SK-MEL-5 (cell line): ENCODE measurements at places on chromosomes 6 and 20. TPM values are rescaled to one million over a fixed set of nuclear protein-coding genes. Genes with fewer than 3 reads are reported as not detected.
A peak's percentile ranks its signal among the peaks of the same experiment; 100 is the strongest.

Gene PNLDC1
- 0.05 TPM in 1 of 2 replicates, not detected in the other for total RNA-seq

GRCh38 chr20:36468149-36469000 is 72.9 kb upstream of the MYL9 start:
- DNase-seq: peak; percentile 40

GRCh38 chr20:49561806-49562205 is 6.1 kb downstream of the PTGIS start:
- no peak for DNase-seq

GRCh38 chr6:89387516-89388201 is 24.4 kb downstream of the RRAGD start:
- no peak for DNase-seq

Gene HLA-DQB2
- total RNA-seq: not detected in 2 replicates

DNA sequence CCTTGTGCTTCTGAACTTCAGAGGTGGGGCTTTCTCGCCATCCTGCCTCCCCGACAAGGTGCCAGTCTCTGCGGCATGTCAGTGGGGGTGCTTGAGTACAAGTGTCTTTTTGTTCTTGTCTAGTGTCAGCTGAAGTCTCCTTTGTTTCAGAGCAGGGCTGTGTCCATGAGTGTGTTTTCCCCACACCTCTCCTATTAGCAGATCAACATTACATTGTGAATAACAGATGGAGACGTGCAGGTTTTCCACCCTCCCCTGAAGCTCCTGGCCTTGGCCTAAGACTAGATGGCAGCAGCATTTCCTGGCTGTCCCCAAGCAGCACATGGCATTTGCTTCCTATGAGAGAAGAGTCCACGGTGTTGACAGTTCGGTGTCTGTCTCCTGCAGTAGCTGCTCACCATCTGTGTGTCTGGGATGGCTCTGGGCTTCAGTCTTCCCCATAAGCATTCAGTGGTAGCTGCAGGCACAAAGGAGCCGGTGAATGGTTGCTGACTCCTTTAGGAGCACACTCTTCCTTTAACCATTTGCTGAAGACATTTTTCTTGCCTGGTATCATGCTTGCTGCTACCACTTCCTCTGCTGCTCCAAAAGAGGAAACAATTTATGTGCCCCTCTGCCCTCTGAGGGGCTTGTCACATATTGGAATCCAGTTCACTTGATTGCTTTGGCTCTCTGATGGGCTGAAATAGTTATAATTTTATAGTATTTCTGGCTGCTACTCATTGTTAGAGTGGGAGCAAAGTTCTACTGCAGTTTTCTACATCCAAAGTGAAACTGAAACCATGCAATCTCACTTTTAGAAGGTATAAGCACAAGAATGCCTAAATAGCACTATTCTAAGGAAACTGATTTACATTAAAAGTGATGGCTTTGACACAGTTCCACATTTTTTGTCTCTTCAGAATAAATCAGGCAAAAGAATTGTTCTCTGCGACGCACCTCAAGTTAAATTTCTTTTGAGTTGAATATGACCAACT is 913.0 kb downstream of the C6orf118 start:
- peak; percentile 93 for DNase-seq

DNA sequence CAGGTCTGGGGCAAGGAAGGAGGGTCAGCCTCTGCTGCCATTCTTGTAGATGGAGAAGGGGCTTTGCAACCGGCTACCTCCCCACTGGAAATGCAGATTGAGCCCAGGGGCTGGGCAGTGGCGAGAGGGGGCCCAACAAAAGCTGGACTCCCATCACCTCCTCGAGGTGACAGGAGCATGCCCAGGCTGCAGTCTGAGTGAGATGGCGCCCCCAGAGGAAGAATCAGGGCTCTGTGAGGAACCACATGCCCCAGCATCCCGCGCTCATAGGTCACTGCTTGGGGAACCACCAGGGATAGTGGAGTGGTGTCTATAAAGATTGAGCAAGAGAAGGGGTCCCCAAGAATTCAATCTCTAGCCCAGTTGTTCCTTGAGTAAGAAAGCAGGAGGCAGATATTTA is 31.6 kb upstream of the NEDD9 start:
- peak; percentile 22 for DNase-seq

Gene ANGPT4
- not detected in 2 replicates for total RNA-seq

Gene SUMO4
- total RNA-seq: 0.43 TPM in 1 of 2 replicates, not detected in the other

Gene PHACTR3
- total RNA-seq: not detected in 2 replicates

Gene PI16
- not detected in 2 replicates for total RNA-seq

DNA sequence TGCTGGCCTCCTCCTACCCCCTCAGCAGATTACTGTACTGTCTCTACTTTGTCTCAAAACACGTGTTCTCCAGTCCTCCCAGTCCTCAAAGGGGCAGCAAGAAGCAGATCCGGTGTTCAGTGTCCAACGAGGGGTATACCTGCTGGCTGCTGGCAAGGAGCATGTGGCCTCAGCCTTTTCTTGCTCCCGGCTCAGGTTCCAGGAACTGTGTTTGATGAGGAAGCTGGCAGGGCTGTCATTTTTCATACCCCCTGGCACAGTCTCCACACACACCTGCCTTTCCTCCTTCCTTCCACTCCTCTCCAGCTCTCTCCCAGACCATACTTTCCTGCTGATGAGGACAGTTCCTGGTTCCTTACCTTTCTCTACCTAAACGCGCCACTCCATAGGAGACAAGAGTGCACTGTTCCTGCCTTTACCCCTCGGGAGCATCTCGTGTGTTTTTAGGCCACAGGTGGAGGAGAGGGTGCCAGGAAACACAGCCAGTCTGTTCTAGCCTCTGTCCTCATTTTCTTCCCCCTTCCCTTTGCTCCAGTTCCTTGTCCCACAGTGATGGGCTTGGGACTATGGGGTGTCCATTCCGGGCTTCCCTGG is 77.2 kb downstream of the SSR1 start:
- no peak for DNase-seq

Gene BHLHE23
- not detected in 2 replicates for total RNA-seq

Gene CST7
- 0.29 and 0.45 TPM in 2 replicates for total RNA-seq

Gene HCRTR2
- not detected in 2 replicates for total RNA-seq

Gene NT5E
- total RNA-seq: 15.2 and 15.4 TPM in 2 replicates

Gene ADGB
- total RNA-seq: not detected in 2 replicates

DNA sequence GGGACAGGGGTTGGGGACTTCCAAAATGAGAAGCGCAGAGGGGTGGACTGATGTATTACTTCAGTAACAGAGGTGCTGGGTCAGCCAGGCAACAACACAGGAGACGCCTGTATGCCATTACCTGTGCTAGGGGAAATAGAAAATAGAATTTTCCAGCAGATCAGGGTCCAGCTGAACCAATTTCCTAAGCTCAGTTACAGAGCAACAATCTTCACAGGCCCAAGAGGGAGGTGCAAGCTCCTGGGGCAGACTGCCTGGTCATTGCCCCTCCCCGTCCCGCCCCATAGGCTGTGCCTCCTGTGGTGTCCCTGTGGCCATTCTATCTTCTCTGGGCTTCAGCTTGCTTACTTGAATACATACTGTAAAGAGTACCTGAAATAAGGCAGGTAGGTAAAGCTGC is 3.7 kb downstream of the KCNK5 start:
- DNase-seq: no peak

Gene ZMYND8
- 22.1 and 22.8 TPM in 2 replicates for total RNA-seq

GRCh38 chr6:87670707-87671106 is 31.3 kb downstream of the AKIRIN2 start:
- DNase-seq: no peak

- DNase-seq: no peak
Observed at GRCh38 chr6:19301980-19302379, 535.2 kb upstream of the ID4 start.

Gene SLC17A3
- total RNA-seq: not detected in 2 replicates

DNA sequence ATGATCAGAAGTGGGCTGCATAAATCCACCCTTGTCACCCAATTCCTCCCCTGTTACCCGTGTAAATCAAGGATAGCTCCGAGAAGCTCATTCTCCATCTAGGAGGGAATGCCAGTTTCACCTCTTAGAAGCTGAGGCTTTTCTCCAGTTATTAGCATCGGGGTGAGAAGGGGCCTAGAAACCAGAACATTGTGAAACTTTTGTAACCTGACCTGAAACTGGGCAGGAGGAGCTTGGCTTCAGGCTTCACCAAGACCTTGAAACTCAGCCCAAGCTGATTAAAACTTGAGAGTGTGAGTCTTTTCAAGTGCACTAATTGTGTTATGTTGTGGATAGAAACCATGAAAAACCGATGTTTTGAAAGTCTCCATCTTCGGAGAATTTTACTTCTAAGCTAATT is 103.1 kb downstream of the BMP2 start:
- no peak for DNase-seq

GRCh38 chr6:43143235-43144128 is 27.6 kb upstream of the SRF start:
- peak; percentile 78 for DNase-seq

GRCh38 chr6:117534974-117535373 is 52.5 kb downstream of the DCBLD1 start:
- no peak for DNase-seq

GRCh38 chr6:113642714-113643406 is 214.3 kb upstream of the MARCKS start:
- DNase-seq: no peak

Gene RTN4IP1
- total RNA-seq: 9.3 and 10.5 TPM in 2 replicates

Gene LY6G6F
- total RNA-seq: not detected in 2 replicates

Gene EYA4
- total RNA-seq: 52.9 and 55.3 TPM in 2 replicates

DNA sequence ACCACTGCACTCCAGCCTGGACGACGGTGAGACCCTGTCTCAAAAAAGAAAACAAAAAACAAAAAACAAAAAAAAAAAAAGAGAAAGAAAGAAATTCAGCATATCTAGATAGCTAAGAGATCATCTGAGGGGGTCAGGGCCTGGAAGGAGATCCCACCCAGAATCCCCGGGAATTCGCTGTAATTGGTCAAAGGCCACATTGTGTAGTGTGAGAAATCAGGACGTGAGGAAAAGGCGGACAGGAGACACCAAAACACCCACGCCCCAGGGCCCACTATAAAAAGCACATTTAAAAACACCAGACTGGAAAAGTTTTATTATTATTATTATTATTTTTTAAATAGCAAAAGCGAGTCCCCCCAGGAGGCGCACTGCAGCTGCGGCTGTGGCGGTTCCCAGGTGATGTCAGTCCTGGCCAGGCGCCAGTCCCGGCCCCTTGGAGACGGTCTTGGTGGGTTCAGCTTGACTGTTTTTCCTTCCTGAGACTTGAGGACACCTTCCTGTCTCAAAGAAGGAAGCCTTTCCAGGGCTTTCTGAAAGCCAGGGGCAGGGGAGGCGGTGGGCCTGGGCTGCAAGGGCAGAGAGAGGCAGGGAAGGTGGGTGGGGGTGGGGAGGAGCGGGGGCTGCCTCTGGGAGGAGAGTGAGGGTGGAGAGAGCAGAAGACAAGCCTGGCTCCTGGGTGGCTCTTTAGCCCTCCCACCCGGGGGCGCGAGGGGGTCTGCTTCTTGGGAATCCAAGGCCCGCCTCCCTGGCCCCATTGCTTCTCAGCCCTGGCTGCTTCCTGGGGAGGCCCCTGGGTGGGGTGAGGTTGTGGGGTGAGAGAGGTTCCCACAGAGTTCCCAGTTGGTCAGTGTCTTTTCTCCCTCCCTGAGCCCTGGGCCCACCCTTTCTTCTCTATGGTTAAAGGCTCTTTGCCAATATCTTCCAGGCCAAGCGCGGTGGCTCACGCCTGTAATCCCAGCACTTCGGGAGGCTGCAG is 14.5 kb downstream of the TCF15 start:
- DNase-seq: no peak

- DNase-seq: no peak
Observed at GRCh38 chr6:90534337-90535025, 52.4 kb downstream of the MAP3K7 start.

Gene UBE2V1
- 53.1 and 66.6 TPM in 2 replicates for total RNA-seq

DNA sequence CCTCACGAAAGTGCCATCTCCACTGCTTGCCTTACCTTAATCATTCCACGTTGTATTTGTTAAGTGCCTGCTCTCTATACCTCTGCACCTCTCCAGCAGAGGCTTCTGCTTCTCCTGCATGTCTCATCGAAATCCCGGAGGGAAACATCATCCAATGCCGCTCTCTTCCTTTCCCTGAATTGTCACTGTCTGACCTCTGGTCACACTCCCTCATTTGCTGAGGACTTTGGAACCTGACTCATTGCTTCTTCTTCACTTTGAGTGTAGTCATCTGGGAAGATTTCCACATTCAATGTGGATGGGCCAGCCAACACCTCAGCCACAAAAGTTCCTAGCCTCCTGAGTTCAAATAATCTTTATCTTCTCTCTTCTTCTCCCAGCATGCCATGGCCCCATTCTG is 78.9 kb upstream of the BEND6 start:
- no peak for DNase-seq

- DNase-seq: peak; percentile 22
Observed at GRCh38 chr20:39233755-39234154, 271.6 kb downstream of the DHX35 start.

- DNase-seq: no peak
Observed at GRCh38 chr6:43987838-43988439, 139.3 kb downstream of the MRPL14 start.

Gene BMP7
- total RNA-seq: 6.8 and 12.9 TPM in 2 replicates
